IMR-90 (cell line): ENCODE measurements at places on chromosomes 11 and 22. TPM values are rescaled to one million over a fixed set of nuclear protein-coding genes. Genes with fewer than 3 reads are reported as not detected.

DNA sequence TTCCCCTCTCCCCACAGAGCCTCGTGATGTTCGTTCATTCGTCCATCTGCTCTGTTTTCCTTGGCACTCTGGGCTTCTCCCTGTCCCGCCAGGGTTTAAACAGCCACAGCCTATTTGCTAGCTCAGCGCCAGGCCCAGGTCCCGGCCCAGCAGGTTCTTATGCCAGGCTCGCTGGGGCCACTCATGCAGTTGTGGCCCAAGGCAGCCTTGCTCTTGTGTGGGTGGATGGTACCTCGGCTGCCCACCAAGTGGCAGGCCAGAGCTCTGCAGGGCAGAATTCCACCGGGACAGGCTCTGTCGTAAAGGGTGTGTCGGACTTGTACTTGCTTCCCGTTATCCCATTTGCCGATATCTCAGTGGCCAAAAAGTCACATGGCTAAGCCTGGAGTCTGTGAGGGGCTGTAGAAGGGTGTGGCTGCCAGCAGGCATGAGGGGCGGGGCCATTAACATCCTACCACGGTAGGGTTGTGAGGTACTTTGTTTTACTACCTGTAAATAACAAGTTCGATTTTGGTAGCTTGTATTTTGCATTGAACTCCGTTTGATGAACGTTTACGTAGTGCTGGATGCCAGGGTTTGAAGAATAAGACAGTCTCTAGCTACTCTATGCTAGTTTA, 7.9 kb downstream of the FAM118A start:
- H3K4me1 ChIP-seq: peaks cover 22% of the 10 kb centered on the region
- H3K4me3 ChIP-seq: no peak overlapping the region
- H3K27me3 ChIP-seq: no peaks in the 10 kb centered on the region
- peak; percentile 37 for DNase-seq

DNA sequence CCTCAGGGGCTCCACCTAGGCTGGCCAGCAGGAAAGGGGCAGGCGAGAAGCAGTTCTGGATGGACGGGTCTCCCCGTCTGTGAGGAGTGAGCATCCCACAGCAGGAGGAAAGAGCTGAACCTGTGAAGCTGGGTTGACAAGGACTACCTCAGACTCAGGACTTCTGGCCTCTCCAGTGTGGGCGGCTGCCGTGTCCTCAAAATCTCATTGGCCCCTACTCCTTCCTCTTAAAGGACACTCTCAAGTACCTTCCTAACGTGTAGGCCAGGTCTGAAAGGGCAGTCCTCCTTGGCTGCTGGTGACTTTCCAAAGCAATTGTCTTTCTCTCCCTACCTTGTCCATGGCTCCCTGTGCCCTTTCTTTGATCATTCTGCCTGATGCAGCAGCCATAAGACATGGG, 107.0 kb upstream of the AKIP1 start:
- peaks cover 19% of the 10 kb centered on the region for H3K4me1 ChIP-seq
- no peak overlapping the region for H3K27ac ChIP-seq
- peaks cover 28% of the 10 kb centered on the region for H3K36me3 ChIP-seq
- DNase-seq: no peak
- no peaks in the 10 kb centered on the region for H3K27me3 ChIP-seq
- no peak overlapping the region for H3K4me3 ChIP-seq

- H3K4me3 ChIP-seq: no peak overlapping the region
- no peak overlapping the region for H3K27ac ChIP-seq
- no peaks in the 10 kb centered on the region for H3K4me1 ChIP-seq
- peak; percentile 34 for DNase-seq
Measured at GRCh38 chr11:62054484-62055121, 69.2 kb upstream of the INCENP start.

DNA sequence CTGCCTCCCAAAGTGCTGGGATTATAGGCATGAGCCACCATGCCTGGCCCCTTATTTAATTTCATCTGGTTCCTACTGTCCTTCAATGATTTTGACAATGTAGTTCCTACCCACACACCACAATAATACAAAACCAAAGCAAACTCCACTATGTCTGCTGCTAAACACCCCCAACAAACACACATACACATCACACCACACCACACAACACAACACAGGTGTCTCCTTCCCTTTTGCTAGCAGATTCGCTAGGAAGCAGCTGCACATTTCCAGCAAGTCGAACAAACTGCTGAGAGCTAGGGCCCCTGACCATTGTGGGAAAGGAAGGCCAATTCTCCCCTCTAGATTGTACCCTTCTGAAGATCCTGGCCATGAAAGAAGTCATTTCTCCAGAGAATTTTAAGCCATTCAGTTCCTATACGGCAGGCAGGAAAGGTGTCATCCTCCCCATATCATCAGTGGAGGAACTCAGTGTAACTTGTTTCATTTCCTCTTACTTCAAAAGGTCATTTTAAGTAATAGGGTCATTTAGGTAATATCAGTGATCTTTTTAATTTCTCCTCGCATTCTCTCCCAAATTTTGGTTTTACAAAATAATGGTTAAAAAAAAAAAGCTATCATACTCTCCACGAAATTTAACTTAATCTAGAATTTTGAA, 18.5 kb downstream of the NUMA1 start:
- no peak overlapping the region for H3K4me3 ChIP-seq
- H3K27ac ChIP-seq: no peak overlapping the region
- DNase-seq: no peak
- peaks cover 2% of the 10 kb centered on the region for H3K36me3 ChIP-seq
- H3K4me1 ChIP-seq: peaks cover 17% of the 10 kb centered on the region

DNA sequence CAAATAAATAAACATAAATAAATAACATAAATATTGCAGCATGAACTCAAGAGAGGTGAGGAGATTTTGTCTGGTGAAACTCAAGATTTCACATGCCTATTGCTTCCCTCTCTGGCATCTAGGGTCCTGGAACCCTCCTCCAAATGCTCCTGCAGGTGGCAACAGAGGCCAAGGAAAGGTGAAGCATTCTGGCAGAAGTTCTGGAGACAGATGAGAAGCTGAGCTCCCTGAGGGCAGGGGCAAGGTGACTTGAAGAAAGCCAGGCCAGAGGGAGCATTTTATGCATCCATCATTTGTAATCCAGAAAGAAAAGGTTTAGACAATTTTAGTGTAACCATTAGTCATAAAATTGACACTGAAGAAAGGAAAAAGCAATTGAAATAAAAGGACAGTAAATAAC, 64.9 kb downstream of the ENDOD1 start:
- H3K36me3 ChIP-seq: no peaks in the 10 kb centered on the region
- no peak overlapping the region for H3K4me3 ChIP-seq

DNA sequence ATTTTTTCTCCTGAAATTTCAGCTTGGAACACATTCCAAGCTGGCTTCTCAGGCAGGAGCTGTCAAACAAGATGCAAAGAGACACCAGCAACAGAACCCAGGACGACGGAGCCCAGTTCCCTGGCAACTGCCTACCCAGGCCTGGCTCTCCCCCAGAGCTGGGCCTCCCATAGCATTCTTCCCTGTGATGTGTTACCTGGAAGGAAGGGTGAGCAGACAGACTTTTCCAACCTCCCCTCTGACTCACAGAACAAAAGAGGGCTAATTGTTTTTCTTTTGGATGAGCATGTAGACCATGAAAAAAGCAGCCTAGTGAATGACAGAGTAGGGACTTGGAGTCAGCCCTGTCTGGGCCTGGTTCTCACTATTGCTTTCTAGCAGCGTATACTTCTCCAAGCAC, 55.3 kb upstream of the BMAL1 start:
- H3K4me1 ChIP-seq: peaks cover 13% of the 10 kb centered on the region
- no peaks in the 10 kb centered on the region for H3K36me3 ChIP-seq
- no peak overlapping the region for H3K27ac ChIP-seq
- no peak overlapping the region for H3K4me3 ChIP-seq
- no peaks in the 10 kb centered on the region for H3K27me3 ChIP-seq

- H3K4me1 ChIP-seq: no peaks in the 10 kb centered on the region
- H3K27ac ChIP-seq: no peak overlapping the region
- H3K27me3 ChIP-seq: 0 out of 2 replicates have a peak, but pooled peaks cover 2% of the 10 kb centered on the region
- no peaks in the 10 kb centered on the region for H3K36me3 ChIP-seq
- DNase-seq: no peak
Measured at GRCh38 chr11:32289701-32290100, 145.6 kb downstream of the WT1 start.

GRCh38 chr22:37276776-37277175, 5.5 kb upstream of the CYTH4 start:
- H3K27me3 ChIP-seq: no peaks in the 10 kb centered on the region
- H3K36me3 ChIP-seq: no peaks in the 10 kb centered on the region
- H3K4me1 ChIP-seq: peaks cover 5% of the 10 kb centered on the region
- DNase-seq: peak; percentile 15

DNA sequence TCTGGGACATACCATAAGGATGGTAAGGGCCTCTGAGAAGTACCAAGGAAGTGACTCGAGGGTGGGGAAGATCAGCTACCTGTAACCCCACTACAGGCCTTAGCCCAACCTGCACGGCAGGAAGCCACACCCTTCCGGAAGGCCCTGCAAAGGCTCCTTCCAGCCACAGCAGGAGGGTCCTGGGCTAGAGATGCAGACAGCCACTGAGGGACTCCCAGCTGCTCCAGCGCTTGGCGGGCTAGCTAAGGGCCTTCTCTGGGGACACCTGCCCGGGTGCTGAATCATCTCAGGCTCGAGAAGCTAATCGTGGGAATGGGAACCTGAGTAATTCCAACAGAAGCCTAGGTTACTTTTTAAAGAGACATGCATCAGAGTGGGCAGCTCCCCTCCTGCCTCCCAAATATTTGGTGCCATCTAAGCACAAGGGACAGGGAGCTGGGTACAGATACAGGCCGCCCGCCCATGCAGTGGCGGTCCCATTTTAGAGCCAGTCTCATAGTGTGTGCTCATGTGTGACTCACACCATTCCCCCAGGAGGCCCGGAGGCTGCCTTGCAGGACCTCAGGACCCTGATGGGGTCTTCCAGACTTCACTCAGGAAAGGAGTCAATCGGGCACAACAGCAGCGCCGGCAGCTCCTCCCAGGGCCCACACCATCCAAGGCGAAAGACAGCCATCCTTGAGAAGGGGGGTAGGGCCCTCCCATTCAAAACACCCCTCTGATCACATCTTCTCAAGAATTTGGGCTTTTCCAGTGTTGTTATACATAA, 8.0 kb downstream of the MYH9 start:
- H3K27ac ChIP-seq: peak overlapping the region; percentile 27; the same call in 1 of the 2 replicates
- H3K36me3 ChIP-seq: peaks cover 53% of the 10 kb centered on the region
- peak; percentile 59 for DNase-seq

DNA sequence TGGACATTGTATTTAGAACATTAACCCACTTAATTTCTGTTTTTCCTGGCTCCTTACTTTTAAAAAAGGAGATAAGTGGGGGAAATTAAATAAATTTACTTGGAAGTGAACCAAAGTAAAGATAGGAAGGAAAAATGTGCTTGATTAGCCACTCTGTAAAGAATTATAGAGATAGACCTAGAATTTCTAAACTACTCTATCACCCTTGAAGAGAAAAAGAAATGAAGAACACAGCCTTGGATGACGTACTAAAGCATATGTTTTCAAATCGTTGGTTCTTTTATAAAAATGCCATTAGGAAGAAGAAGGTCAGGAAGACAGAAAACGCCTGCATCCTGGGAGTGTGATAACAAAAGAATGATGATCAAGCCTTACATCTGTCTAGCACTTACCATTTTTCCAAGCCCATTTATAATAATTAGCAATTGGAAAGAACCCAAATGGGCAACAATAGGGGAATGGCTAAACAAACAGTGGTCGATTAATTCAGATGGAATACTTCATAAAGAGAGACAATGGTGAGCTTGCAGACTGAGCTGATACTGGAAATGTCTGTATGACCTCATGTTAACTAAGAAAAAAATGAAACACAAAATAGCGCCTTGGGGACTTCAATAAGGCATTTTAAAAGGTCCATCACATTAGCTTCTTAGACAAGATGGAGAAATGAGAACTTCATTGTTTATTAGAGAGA, 81.0 kb upstream of the LRRC55 start:
- no peaks in the 10 kb centered on the region for H3K36me3 ChIP-seq
- no peak overlapping the region for H3K4me3 ChIP-seq
- H3K27me3 ChIP-seq: no peaks in the 10 kb centered on the region; the same call in none of the 2 replicates
- no peak overlapping the region for H3K27ac ChIP-seq
- no peaks in the 10 kb centered on the region for H3K4me1 ChIP-seq

DNA sequence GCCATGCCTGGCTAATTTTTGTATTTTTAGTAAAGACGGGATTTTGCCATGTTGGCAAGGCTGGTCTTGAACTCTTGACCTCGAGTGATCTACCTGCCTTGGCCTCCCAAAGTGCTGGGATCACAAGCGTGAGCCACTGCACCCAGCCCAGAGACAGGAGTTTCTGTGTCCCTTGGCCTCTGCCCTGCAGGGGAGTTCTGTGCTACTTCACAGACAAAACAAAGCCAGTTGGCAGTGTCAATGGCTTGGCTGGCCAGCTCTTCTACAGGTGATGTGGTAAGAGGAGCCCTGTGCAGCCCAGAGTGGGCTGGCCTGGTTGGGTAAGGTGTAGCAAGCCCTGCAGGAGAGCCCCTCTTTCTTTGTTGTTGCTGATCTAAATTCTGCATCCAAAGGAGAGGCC, 60.5 kb upstream of the SHISAL1 start:
- no peak overlapping the region for H3K27ac ChIP-seq
- peaks cover 2% of the 10 kb centered on the region; the same call in 1 of the 2 replicates for H3K4me1 ChIP-seq
- no peaks in the 10 kb centered on the region for H3K36me3 ChIP-seq
- DNase-seq: no peak
- 0 out of 2 replicates have a peak, but pooled peaks cover under 1% of the 10 kb centered on the region for H3K27me3 ChIP-seq
- no peak overlapping the region for H3K4me3 ChIP-seq

DNA sequence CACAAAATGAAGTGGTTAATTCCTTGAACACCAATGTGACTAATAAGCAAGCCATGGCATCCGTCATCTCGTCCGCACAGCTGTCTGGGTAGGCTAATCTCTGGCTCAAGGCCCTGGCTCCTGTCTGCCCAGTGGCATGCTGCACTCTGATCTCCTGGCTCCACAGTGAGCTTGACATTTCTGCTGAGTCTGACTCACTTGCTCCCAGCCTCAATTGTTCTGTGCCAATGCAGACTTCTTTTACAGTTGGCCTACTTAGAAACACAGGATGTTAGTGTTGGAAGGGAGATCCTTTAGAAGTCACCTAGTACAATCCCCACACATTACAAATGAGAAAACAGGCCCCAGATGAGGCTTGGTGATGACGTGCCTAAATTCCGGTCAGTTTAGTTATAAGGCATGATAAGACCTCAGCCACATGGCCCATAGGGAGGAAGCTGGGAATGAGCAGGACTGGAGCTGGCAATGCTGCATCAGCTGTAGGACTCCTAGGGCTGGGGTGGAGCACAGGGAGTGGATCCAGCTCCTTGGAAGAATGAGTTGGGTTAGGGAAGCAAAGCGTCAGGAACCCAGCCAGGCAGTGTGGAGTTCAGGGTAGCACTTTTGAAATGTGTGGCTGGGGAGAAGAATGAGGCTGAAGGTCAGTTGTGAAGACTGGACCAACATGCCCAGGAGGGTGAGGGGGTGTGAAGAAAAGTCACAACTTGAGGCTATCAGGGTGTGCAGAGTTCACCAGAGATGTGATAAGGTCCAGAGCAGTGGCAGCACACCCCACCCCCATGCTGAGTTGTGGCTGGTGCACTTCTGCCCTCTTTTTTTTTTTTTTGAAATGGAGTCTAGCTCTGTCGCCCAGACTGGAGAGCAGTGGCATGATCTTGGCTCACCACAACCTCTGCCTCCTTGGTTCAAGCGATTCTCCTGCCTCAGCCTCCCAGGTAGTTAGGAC, 70.2 kb upstream of the EED start:
- no peaks in the 10 kb centered on the region for H3K27me3 ChIP-seq
- H3K36me3 ChIP-seq: no peaks in the 10 kb centered on the region
- peaks cover 22% of the 10 kb centered on the region for H3K4me1 ChIP-seq
- peak; percentile 99 for DNase-seq
- no peak overlapping the region for H3K4me3 ChIP-seq
- H3K27ac ChIP-seq: peak overlapping the region; percentile 81

GRCh38 chr11:69374946-69375310, 81.0 kb downstream of the MYEOV start:
- no peaks in the 10 kb centered on the region for H3K36me3 ChIP-seq
- DNase-seq: no peak
- H3K4me3 ChIP-seq: no peak overlapping the region
- H3K27me3 ChIP-seq: no peaks in the 10 kb centered on the region
- H3K4me1 ChIP-seq: no peaks in the 10 kb centered on the region

The TMA7B gene
- not detected in 2 replicates for total RNA-seq

The ARHGAP8 gene
- total RNA-seq: 0.18 and 0.28 TPM in 2 replicates
